ENCODE measurements at places on chromosomes 7 and 10.
A peak's percentile ranks its signal among the peaks of the same experiment; 100 is the strongest.

DNA sequence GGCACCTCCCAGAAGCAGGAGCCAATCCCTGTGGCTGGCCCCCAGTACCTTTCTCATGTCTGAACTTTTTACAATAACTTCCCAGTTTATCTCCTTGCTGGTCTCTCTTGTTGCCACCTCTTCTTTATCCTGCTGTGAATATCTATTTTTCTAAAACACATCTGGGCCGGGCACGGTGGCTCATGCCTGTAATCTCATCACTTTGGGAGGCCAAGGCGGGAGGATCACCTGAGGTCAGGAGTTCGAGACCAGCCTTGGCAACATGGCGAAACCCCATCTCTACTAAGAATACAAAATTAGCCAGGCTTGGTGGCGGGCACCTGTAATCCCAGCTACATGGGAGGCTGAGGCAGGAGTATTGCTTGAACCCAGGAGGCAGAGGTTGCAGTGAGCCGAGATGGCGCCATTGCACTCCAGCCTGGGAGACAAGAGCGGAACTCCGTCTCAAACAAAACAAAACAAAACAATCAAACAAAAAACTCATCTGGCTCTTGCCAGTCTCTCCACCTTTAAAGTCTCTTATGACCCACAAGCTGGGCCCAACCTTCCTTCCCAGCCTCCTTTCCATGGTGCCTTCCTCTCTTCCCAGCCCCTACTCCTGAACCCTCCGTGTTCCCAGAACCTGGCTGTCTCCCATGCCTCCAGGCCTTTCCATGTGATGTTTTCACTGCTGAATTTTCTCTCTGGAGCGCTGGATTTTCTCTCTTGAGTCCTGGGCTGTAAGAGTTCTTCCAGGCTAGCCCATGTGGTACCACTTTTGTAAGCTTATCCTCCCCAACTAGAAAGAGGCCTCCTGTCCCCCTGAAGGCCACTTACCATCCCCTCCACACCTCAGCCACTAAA is 51.3 kb downstream of the HIP1 start:
- DNase-seq: peak; percentile 17

DNA sequence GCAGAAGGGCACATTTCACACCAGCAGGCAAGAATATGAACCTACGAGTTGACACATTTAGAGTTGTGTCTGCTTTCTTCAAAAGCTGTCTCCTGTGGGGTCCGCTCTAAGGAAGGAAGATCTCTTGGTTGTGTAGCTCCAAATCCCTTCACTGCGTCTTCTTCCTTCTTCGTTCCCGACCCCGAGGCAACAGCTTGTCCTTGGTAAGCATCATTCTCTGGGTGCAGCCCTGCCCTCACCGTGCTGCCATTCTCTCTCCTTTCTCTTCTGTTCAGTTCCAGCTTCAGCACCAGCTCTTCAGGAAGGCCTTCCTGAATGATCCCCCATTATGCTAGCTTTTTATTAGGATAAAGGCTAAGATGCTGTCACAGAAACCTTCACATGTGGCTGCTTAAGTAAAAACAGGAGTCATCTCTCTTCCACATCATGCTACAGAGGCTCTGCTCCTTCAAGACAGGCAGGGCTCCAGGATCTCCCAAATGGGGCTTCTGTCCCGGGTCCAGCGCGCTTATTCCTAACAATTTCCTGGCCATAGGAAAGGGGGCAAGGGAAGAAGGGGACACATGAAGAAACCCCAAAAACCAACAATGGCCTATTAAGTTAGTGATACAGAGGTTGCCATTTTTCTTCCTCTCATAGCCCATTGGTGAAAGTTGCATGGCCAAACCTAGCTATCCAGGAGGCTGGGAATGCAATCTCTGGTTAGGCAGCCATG is 52.2 kb upstream of the SHH start:
- no peak for DNase-seq

- DNase-seq: no peak
These were observed 10.0 kb downstream of the FOXK1 start for GRCh38 chr7:4692055-4692454.

DNA sequence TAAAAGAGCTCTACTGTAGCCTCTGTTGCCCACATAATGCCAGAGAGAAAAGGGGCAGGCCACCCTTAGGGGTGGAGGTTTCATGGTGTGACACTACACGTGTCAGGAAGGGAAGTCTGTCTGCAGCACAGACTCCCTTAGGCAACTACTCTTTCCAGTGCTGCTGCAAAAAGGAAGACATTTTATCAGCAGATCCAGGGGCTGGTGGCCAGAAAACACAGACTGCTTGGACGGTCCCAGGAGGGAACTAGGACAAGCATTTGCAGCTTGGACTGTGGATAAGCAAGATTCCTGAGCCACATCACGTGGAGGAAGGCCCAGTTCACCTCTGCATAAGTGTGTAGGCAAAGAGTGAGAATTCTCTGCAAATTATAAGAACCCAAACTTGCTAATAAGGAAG is 220.8 kb downstream of the FANK1 start:
- no peak for DNase-seq

DNA sequence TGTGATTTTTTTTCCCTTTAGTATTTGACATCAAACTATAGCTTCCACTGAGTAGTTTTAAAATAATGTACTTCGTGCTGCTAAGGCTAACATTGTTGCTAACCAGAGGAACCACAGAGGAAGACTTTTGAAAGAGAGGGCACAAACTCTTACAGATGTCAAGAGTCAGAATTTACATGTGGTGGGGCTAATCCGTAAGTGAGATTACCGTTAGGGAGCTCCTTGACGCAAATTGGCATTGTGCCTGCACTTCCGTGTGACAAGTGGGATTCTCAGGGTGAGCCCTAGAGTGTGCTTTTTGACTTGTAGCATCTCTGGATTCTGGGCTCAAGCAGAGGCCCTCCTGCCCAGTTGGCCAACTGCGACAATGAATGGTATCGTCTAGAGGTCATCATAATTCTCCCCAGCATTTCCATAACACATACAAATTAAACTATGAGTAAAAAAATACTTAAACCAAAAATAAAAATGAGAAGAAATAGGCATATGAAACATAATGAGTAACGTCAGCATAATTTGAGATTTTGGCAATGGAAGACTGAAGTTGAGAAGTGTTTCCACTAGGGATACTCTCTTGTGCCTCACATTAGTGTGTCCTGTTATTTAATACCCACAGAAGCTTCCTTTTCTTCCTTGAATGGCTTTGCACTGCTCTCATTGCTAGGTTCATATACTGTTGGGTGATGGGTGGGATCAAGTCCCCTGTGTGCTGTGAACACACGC is 164.0 kb downstream of the SDK1 start:
- no peak for DNase-seq

DNA sequence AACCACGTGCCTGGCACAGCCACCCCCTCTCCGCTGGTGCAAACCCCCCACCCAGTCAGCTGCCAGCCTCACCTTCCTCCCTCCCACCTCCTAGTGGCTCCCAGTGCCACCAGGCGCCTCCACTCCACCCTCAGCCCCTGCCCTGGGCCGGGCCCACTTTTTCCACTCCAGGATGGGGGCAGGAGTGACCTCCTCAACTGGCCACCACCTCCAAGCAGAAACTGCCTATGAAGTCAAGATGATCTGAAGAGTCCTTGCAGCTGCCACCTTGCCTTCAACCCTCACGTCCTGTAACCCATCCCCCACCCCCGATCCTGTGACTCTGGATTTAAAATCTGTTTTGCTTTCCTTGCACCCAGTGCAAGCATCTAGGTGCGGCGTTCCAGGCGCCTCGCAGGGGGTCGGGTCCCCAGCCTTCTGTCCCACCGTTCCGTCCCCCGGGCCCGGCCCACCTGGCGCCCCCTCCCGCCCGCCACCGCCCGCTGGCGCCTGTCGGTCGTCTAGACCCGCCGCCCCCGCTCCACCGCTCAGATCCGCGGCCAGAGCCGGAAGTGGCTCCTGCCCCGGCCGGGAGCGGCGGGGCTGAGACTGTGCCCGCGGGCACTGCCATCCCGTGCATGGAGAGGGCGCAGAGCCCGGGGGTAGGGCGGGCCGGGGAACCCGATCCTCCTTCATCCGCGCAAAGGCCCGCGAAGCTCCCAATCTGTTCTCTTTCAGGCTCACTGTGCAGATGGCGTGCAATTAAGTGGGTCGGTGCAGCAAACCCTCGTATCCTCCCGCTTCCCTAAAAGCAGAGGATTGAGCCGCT is 51.2 kb upstream of the GTF2I start:
- no peak for DNase-seq

DNA sequence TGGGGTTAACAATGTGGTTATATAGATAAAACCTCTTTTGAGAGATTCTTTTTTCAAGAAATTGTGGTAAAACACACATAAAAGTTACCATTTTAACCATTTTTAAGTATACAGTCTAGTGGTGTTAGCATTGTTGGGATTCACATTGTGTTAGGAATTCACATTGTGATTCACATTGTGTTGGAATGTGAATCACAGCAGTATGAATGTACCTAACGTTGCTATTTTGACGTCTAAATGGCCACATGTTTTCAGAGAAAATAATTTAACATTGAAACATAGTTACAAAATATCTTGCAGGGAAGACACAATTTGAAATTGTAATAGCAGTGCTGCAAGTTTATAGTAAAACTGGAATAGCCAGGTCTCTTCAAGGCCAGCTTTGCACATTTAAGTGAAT is 129.0 kb downstream of the BICC1 start:
- DNase-seq: no peak

DNA sequence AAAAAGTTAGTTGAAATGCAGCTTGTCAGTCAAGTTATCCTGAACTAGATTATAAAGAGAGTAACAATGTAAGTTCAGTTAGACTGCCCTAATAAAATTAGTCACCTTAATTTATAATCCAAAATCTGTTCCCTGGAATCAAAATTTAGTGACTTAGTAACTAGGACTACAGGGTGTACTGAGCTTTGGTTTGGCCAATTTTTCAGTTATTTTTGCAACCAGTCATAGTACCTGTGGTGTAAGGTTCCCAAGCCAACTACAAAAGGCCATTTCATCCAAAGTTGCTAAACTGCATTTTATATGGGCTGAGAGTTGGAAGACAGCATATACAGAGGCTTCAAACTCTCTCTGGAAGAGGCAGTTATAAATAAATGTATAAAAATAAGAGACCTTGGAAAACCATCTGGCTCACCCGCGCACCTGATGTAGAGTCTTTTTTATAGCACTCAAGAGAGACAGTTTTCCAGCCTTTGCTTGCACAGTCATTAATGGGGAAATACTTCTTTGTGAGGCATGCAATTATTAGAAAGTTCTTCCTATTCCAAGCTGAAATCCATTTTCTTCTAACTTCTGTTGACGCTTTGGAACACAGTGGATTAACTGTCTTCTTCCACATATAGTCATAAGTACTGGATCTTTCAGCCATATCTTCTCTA is 59.2 kb downstream of the PUS7 start:
- DNase-seq: no peak

- DNase-seq: no peak
These were observed 59.1 kb downstream of the CNTNAP2 start for GRCh38 chr7:146175716-146176115.

DNA sequence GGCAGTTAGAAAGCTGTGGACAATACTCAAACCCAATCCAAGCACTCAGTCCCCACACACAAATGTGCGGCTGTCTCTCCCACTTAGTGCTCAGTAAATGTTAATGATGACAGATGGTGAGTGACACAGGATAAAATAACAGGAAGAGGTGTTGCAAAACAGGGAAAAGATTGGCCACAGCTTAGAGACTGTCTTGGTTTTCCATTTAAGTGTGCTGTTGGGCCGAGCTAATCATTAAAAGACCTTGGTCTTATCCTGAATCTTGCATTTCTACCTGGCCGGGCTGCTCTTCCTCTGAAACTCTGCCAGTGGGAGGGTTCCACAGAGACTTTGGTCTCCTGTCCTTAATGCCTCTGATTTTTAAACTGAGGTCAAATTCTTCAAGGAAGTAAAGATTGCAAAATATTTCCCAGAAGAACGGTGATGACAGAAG is 113.1 kb upstream of the RNF32 start:
- no peak for DNase-seq

DNA sequence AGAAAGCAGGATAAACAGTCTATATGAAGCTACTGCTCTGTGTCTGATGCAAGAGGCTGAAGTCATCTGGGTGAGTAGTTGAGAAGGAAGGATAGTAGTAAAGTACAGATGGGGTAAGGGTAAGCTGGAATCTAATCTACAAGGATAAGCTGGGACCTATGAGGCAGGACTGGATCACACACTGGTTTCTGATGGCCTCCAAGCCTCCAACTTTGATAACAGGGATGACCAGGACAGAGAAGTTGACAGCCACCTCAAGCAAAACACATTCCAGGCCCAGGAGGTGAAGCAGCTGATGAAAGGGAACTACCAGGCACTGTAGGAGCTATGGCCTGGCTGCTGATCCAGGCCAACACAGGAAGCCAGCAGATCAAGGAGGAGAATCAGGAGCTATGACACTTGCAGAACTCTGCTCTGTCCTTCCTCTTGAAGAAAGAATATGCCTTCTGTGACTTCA is 278.1 kb upstream of the TMEM229A start:
- DNase-seq: no peak

GRCh38 chr10:119431034-119431772 is 111.3 kb downstream of the RGS10 start:
- no peak for DNase-seq

DNA sequence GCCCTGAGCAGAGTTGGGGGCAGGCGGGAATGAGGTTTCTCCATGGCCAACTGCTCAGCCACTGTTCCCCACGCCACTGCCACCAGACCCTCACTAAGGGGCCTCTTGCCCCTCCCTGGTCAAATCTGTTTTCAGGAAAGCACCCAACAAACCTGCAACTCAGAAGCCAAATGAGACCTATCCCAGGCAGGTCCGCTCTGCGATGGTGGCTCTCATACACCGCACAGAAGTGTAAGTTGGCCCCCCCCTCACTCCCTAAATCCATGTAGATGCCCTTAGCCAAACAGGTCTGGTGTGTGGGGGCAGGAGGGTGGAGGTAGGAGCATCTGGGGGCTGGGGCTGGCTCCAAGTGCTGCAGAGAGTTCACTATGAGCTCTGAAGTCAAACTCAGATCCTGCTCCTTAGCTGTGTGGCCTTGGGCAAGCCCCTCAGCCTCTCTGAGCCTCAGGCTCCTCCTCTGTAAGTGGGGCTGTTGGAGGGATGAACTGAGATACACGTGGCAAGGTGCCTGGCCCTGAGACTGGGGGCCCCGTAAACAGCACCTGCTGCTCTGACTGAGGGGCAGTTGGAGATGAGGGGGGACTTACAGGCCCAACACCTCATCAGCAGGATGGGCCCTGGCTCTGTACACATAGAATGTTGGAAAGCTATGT is 1.1 kb downstream of the MMRN2 start:
- no peak for DNase-seq

DNA sequence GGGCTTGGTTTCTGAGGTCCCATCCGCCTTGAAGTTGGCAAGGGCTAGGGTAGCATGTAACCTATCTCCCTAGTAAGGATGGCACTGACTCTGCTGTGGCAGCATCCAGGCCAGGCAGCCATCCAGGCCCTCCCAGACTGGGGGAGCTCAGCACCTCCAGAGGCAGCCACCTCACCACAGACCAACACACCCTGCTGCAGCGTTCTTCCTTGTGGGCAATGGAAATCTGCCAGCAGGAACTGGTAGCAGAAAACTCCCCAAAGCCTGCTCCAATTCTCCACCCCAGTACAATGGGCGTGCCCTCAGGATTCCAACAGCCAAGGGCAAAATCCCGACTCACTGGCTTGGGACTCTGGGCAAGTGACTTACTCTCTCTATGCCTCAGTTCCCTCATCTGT is 27.5 kb downstream of the DLG5 start:
- no peak for DNase-seq
